ENCODE measurements at places on chromosomes 13 and 19. TPM values are rescaled to one million over a fixed set of nuclear protein-coding genes. Genes with fewer than 3 reads are reported as not detected.
A peak's percentile ranks its signal among the peaks of the same experiment; 100 is the strongest.

- H3K4me1 ChIP-seq = peaks cover 8% of the 10 kb centered on the region
- H3K4me3 ChIP-seq = no peak overlapping the region
- DNase-seq = peak; percentile 33
- no peaks in the 10 kb centered on the region for H3K36me3 ChIP-seq
- no peak overlapping the region for H3K27ac ChIP-seq
Observed at GRCh38 chr19:53849237-53849676, 18.4 kb upstream of the MYADM start.

DNA sequence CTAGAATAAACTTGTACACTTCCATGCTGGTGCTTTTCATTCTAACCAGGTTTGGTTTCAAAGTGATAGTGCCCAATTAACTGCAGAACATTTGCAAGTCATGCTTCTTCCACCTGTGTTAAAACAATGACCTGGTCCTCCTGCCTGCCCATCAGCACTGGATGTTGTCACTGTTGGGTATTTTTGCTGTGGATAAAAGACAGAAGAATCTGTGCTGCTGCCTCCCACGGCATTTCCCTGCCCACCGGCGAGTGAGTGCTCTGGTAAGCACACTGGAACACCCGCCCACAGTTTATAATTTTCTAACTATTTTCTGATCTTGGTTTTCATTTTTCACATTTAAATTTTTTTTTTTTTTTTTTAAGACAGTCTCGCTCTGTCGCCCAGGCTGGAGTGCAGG, 2.3 kb upstream of the AKAP8 start:
- H3K27me3 ChIP-seq = no peaks in the 10 kb centered on the region
- no peak overlapping the region for H3K4me3 ChIP-seq
- no peaks in the 10 kb centered on the region for H3K36me3 ChIP-seq
- no peak overlapping the region for H3K27ac ChIP-seq
- H3K4me1 ChIP-seq = no peaks in the 10 kb centered on the region
- no peak for DNase-seq

- H3K27ac ChIP-seq = peak within 1 kb of the TSS; percentile 80
- peaks cover 15% of the 10 kb centered on the region for H3K36me3 ChIP-seq
- H3K4me3 ChIP-seq = peak within 1 kb of the TSS; percentile 59
- H3K4me1 ChIP-seq = peaks cover 7% of the 10 kb centered on the region
- DNase-seq = peak; percentile 84
Observed at GRCh38 chr19:7515645-7516151, at the start of gene ZNF358. ZNF358 (plus strand) TSS chr19:7516103; CDS start chr19:7519243, 3,140 bp downstream.

GRCh38 chr19:10390652-10391286, 10.4 kb upstream of the TYK2 start:
- DNase-seq = peak; percentile 75
- no peaks in the 10 kb centered on the region for H3K27me3 ChIP-seq
- no peak overlapping the region for H3K27ac ChIP-seq
- peaks cover 8% of the 10 kb centered on the region for H3K36me3 ChIP-seq
- H3K4me1 ChIP-seq = no peaks in the 10 kb centered on the region

GRCh38 chr13:71831716-71832115, 35.3 kb downstream of the DACH1 start:
- H3K4me3 ChIP-seq = no peak overlapping the region
- H3K27me3 ChIP-seq = no peaks in the 10 kb centered on the region
- H3K27ac ChIP-seq = no peak overlapping the region

FFAR1 gene
- 1.1 TPM for polyA plus RNA-seq

GRCh38 chr19:6753178-6754031, 13.8 kb downstream of the SH2D3A start:
- peaks cover 11% of the 10 kb centered on the region for H3K36me3 ChIP-seq
- no peak overlapping the region for H3K27ac ChIP-seq
- no peaks in the 10 kb centered on the region for H3K4me1 ChIP-seq
- peak overlapping the region; percentile 11 for H3K4me3 ChIP-seq

PALM gene
- polyA plus RNA-seq = 22.7 TPM

- no peaks in the 10 kb centered on the region for H3K27me3 ChIP-seq
- no peak overlapping the region for H3K27ac ChIP-seq
- DNase-seq = no peak
Observed at GRCh38 chr13:61857198-61857597, 441.5 kb upstream of the PCDH20 start.

DNA sequence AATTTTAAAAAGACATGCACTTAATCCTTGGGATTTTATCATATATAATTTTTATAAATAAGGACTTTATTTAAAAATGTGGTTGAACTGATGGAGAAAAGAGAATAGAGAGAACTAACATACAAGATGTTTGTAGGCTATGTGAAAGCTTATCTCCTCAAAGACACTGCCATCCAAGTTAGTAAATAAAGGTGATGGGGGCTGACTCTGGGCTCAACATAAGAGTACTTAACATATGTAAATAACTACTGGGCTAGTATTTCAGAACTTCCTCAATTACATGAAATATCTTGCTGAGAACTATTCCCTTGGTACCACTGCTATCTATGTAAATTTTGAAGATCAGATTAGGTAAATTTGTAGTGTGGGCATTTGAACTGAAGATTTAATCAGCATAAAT, 1017.3 kb upstream of the PCDH20 start:
- H3K27me3 ChIP-seq = no peaks in the 10 kb centered on the region
- no peak overlapping the region for H3K27ac ChIP-seq
- H3K4me1 ChIP-seq = no peaks in the 10 kb centered on the region
- H3K4me3 ChIP-seq = no peak overlapping the region

CYP2A7 gene
- 0.11 TPM for polyA plus RNA-seq

- peak overlapping the region; percentile 87 for H3K4me3 ChIP-seq
- H3K36me3 ChIP-seq = peaks cover 11% of the 10 kb centered on the region
- no peaks in the 10 kb centered on the region for H3K27me3 ChIP-seq
- H3K4me1 ChIP-seq = peaks cover 10% of the 10 kb centered on the region
Observed at GRCh38 chr19:44212866-44213346, 574 bp downstream of the ZNF227 start.

- H3K4me1 ChIP-seq = peaks cover 12% of the 10 kb centered on the region
- H3K27me3 ChIP-seq = no peaks in the 10 kb centered on the region
- H3K27ac ChIP-seq = no peak overlapping the region
- H3K4me3 ChIP-seq = no peak overlapping the region
- DNase-seq = peak; percentile 17
Observed at GRCh38 chr19:28472843-28473242, 740.1 kb downstream of the UQCRFS1 start.

SLITRK5 gene
- polyA plus RNA-seq = 0.02 TPM

- no peak overlapping the region for H3K4me3 ChIP-seq
- H3K4me1 ChIP-seq = peaks cover 14% of the 10 kb centered on the region
- no peaks in the 10 kb centered on the region for H3K36me3 ChIP-seq
- DNase-seq = no peak
- H3K27ac ChIP-seq = no peak overlapping the region
- peaks cover 6% of the 10 kb centered on the region for H3K27me3 ChIP-seq
Observed at GRCh38 chr19:31331536-31331935, 17.7 kb downstream of the TSHZ3 start.

DNA sequence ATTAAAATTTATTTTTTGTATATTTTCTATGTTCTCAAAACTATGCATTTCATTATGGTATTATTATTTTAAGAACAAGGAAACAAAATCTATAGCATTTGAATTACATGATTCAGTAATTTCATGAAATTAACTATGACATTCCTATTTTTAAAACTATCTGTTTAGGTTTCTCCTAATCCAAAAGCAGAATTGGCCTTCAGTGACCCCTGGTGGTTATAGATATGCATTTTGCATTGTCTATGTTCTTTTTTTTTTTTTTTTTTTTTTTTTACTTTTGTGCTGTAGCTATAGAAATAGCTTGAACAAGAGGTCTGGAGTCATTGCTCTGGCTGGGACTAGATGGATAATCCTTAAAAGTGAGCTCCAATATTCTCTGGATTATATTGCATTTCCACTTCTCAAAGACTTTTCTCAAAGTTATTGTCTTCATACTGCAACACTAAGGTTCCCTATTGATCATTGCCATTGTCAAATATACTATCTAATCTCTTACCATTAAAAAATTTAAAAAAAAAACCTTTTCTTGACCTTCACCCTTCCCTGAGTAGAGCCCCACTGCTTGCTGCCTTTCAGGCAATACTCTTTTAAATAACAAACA, 15.9 kb upstream of the DNAJC3 start:
- no peaks in the 10 kb centered on the region for H3K27me3 ChIP-seq
- no peak overlapping the region for H3K27ac ChIP-seq
- DNase-seq = peak; percentile 76

DNA sequence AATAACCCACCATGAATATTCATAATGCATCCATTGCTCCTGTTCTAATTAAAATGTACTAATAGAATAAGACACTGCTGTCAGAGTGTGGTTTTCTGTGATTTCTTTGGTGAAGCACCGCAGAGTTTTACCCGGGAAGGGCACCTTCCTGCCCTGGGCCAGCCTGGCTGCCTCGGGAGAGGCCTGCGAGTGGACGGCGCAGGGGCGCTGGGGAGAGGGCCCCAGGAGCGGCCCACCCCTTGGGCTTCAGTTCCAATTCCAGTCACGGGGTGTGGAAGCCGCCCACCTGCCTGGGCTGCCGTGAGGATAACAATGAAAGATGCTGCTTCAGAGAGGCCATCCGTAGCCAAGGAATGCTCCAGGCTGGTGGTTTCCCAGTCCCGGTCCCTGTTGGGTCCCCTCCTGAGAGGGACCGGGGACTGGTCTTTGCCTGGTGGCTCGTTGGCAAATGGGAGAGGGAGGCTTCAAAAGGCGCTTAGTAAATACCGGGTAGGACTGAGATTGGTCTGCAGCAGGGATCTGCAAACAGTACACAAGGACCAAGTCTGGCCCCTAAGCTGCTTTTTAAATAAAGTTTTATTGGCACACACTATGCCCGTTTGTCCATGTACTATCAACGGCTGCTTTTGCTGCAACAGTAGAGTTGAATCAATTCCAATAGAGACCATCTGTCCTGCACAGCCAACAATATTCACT, 18.0 kb downstream of the TCF3 start:
- no peaks in the 10 kb centered on the region for H3K27me3 ChIP-seq
- no peak overlapping the region for H3K4me3 ChIP-seq
- no peak overlapping the region for H3K27ac ChIP-seq
- H3K36me3 ChIP-seq = peaks cover 27% of the 10 kb centered on the region
- H3K4me1 ChIP-seq = no peaks in the 10 kb centered on the region

- H3K4me3 ChIP-seq = no peak overlapping the region
- no peaks in the 10 kb centered on the region for H3K4me1 ChIP-seq
- DNase-seq = no peak
- no peaks in the 10 kb centered on the region for H3K27me3 ChIP-seq
- no peaks in the 10 kb centered on the region for H3K36me3 ChIP-seq
Observed at GRCh38 chr13:39527961-39528660, 74.9 kb downstream of the LHFPL6 start.

DNA sequence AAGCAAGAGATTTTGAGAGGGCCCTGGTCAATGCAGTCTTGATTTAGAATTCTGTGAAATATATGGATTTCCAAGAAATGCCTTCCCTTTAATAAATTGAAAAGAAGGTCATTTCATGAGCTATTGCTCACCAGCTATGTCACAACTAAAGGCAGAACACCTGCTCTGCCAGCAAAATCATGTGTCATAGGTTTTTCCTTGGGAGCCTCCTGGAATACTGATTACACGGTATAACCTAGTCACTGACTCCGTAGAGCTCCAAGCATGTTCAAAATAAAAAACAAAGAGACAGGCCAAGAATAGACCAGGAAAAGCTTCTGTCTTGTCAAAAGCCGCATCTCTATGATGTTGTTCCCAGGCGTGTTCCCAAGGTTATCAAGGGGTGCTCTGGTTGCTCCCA, 45.5 kb downstream of the HSPH1 start:
- H3K36me3 ChIP-seq = no peaks in the 10 kb centered on the region
- no peaks in the 10 kb centered on the region for H3K4me1 ChIP-seq
- no peak overlapping the region for H3K4me3 ChIP-seq
- H3K27ac ChIP-seq = no peak overlapping the region

GPR42 gene
- polyA plus RNA-seq = 1.5 TPM

DNA sequence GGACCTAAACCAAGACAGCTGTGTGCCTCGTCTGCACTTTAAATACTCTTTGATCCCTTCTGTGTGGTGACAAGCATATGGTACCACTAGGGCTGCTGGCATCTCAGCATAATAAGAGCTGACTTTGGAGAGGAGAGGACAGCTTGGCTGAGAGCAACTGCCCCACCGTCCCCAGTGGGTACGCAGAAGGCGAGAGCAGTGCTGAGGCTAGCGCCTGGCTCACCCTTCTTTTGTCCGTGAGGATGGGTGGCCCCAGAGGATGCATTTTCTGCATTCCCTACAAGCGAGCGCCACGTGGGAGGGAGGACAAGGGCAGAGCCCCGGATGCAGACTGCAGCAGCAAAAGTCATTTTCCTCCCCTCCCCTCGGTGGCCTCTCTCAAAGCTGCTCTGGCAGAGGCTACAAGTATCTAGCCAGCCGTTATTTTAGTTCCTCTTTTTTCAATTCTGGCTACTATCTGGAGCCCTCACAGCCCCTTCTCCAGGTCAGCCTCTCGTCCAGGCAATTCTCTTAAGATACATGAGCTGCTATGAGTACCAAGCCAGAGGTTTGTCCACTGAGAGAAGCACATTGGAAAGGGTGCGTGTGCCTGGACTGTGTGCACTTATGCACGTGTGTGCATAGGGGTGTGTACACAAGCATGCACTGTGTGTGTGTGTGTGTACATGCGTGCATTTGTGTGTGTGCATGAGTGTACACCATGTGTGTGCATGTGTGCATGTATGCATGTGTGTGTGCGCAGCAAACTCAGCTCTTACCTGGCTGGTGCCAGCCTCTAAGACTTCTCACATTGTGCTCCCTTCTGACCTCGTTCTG, 51.3 kb downstream of the RAB20 start:
- peaks cover 12% of the 10 kb centered on the region for H3K4me1 ChIP-seq
- peak overlapping the region; percentile 4 for H3K27ac ChIP-seq
- H3K36me3 ChIP-seq = peaks cover 52% of the 10 kb centered on the region

DNA sequence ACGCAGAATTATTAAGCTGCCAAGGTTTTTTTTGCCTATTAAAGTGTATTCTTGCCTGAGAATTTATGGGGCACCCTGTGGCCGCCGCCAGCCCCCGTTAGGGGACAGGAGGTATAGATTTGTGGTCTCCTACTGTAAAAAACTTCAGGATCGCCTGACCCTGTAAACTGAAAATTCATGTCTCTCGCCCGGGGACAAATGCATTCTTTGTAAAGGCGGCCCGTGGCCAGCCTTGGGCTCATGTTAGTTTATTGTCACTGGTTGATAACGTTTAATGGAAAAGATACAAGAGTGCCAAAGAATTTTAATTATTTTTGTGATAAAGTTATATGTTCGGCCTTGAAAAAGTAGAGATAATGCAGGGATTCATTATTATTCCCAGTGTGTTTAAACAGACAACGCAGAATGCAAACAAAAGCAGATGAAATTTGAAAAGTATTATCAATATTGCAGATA, 141.7 kb downstream of the URI1 start:
- no peaks in the 10 kb centered on the region for H3K36me3 ChIP-seq
- H3K27me3 ChIP-seq = no peaks in the 10 kb centered on the region
- H3K4me3 ChIP-seq = no peak overlapping the region
- peaks cover 2% of the 10 kb centered on the region for H3K4me1 ChIP-seq
- DNase-seq = peak; percentile 30
- no peak overlapping the region for H3K27ac ChIP-seq

RGL3 gene
- polyA plus RNA-seq = 10.4 TPM

- H3K4me3 ChIP-seq = no peak overlapping the region
Observed at GRCh38 chr19:40366697-40367561, 18.4 kb downstream of the PLD3 start.

DNA sequence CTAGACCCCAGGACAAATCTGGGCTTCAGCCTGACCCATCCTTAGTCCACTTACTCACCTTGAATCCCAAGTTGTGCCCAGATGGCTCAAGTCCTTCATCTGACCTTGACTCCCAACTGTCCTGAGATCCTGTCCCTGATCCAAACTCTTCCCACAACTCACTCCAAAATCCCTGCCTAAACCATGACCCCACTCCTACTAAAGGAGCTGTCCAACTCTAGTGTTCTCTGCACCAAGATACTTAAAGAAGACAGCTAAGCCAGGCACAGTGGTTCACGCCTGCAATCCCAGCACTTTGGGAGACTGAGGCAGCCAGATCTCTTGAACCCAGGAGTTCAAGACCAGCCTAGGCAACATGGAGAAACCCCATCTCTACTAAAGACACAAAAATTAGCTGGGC, 8.5 kb downstream of the POU2F2 start:
- no peaks in the 10 kb centered on the region for H3K36me3 ChIP-seq
- H3K4me1 ChIP-seq = peaks cover 2% of the 10 kb centered on the region
- no peak overlapping the region for H3K27ac ChIP-seq
- H3K4me3 ChIP-seq = no peak overlapping the region
- DNase-seq = no peak

Data from lung (tissue), 17 donors.